ENCODE measurements at places on chromosomes 3 and 15.
A peak's percentile ranks its signal among the peaks of the same experiment; 100 is the strongest.

- no peak for DNase-seq
These were observed 60.7 kb upstream of the TLE3 start for GRCh38 chr15:70158309-70159000.

GRCh38 chr3:4290272-4290893 is 12.8 kb upstream of the SETMAR start:
- DNase-seq, result peak; percentile 36

GRCh38 chr3:27653803-27654558 is 68.1 kb downstream of the EOMES start:
- no peak for DNase-seq

DNA sequence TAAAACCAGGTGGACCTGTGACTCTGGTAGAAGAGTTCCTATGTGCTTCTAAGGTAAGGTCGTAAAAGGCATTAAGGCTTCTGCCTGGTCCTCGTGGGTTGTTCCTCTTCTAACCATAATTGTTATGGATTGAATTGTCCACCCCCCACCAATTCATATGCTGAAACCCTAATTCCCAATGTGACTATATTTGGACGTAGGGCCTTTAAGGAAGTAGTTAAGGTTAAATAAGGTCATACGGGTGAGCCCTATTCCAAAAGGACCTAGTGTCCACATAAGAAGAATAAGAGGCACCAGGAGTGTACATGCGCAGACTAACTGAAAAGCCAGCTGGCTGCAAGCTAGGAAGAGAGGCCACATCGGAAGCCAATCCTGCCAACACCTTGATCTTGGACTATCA is 1.9 kb downstream of the ADPGK start:
- no peak for DNase-seq

DNA sequence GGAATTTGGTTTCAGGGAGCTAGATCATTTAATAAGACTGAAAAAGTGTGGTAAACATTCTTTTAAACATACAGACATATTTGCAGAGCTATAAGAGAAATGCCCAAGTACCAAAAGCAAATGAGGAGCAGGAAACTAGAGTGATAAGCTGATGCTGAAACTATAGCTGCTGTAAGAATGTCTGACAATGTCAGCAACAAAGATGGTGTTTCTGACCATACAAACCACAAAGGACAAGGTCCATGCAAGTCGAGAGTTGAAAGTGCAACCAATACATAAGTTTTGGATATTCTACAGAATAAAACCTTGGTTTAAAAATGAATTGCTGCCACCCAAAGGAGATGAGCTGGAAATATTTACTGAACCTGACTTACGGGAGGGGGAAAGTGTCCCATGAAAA is 610.2 kb downstream of the TBL1XR1 start:
- DNase-seq, result no peak
